WTC11 (cell line): ENCODE measurements at places on chromosomes 13 and 19.

DNA sequence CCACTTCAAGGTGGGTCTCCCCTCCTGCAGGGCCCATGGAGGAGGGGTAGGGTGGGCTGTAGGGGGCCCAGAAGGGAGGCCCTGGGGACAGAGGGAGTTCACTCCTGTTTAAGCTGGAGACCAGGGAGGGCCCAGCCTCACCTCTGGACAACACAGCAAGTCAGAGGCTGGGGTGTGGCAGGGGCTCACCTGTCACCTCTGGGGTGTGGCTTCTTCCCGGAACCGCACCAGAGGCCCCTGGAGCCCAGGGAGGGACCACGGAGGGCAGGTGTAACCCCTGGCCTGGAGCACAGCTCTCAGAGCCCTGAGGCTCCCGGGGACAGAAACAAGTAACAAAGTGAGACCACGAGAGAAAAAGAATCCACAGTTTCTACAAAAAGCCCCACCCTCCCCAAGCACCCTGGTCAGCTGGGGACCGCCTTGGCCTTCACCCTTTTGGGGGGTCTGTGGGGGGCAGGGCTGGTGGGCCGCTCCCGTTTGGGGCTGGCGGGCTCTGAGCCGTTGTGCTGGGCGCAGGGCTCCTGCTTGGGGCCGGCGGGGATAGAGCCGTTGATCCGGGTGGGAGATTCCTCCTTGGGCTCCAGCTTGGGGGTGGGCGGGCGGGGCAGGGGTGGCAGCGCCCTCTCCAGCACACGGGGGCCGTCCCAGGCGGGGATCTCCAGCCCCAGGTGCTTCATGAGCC is 8.0 kb downstream of the SIRT6 start:
- DNase-seq: no peak

DNA sequence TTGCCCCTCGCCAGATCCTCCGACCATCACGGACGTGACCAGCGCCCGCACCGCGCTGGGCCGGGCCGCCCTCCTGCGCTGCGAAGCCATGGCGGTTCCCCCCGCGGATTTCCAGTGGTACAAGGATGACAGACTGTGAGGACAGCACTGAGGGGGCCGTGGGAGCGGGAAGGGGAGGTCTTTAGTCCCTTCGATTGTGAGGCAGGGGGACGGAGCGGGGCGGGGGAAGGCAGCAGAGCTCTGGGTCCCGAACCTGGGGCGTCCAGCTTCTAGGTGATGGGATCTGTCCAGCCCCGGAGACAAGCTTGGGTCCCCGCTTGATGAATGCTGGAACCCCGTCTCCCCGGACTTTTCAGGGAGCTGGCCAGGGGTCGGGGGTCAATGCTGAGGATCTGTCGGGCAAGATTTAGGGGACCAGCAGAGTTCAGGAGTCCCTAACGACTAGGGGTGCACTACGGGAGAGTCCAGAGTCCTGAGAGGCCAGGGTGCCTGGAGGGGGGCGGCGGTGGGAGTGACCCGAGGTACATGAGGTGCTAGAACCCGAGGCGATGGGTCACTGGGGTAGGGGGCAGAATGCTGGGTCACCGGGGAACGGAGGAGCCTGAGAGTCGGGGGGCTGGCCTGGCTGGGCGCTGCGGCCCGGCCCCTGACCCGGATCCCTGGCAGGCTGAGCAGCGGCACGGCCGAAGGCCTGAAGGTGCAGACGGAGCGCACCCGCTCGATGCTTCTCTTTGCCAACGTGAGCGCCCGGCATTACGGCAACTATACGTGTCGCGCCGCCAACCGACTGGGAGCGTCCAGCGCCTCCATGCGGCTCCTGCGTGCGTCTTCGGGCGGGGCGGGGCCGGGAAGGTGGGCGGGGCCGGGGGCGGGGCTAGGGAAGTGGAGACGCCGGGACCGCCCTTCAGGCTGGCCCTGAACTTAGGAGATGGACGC is 14.6 kb downstream of the VSIG10L start:
- peak; percentile 79 for DNase-seq

GRCh38 chr13:102909971-102910370 is 64.1 kb downstream of the ERCC5 start:
- DNase-seq: no peak

GRCh38 chr13:27327633-27328032 is 57.0 kb downstream of the RASL11A start:
- no peak for DNase-seq

DNA sequence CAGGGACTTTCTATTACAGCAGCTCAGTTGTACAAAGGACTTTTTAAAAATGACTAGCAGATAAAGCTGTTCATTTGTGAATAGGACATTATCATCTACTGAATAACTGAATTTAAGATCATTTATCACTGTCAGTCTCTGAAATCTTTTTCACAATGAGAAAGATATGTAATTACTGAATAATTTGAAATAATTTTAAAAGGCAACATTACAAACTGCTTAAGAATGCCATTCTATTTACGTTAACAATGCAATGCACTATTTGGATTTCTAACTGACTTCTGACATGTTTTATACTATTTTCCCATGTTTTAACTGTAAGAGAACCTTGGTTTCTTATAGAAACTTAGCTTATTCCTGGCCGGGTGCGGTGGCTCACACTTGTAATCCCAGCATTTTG is 2033.0 kb upstream of the PCDH20 start:
- no peak for DNase-seq
